Endothelial cell (in vitro differentiated cells): ENCODE measurements at places on chromosomes 5 and 9.

DNA sequence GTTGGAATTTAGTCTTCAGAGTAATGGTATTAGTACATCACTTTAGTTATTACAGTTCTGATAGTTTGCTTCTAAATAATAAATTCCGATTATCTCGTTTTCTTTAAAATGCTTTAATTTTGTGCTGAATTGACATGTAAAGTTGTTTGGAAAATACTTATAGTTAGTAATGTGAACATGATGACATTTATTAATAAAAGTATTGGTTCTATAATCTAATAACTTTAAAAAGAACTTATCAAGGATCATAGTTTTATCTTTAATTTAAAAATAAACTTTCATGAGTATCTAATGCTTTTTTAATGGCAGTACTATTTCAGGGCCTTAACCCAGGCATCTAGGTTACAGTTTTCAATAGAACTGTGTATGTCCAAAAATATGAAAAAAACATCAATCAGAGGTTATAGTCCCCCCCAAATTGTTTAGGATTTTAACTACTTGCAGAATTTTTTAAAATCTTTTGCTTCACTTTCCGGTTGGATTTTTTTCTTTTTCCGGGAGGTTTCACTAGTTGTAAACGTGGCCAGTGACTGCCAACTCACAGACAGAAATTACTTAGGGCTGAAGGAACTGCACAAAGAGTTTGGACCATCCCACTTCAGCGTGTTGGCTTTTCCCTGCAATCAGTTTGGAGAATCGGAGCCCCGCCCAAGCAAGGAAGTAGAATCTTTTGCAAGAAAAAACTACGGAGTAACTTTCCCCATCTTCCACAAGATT is 680 bp downstream of the GPX8 start:
- peak; percentile 44 for DNase-seq

- DNase-seq, result no peak
Observed at GRCh38 chr5:149792540-149793255, 62.6 kb downstream of the PPARGC1B start.

- DNase-seq, result no peak
Observed at GRCh38 chr5:135669416-135669815, 90.6 kb upstream of the CXCL14 start.

- DNase-seq, result no peak
Observed at GRCh38 chr5:50463047-50463446, 22.0 kb upstream of the EMB start.

DNA sequence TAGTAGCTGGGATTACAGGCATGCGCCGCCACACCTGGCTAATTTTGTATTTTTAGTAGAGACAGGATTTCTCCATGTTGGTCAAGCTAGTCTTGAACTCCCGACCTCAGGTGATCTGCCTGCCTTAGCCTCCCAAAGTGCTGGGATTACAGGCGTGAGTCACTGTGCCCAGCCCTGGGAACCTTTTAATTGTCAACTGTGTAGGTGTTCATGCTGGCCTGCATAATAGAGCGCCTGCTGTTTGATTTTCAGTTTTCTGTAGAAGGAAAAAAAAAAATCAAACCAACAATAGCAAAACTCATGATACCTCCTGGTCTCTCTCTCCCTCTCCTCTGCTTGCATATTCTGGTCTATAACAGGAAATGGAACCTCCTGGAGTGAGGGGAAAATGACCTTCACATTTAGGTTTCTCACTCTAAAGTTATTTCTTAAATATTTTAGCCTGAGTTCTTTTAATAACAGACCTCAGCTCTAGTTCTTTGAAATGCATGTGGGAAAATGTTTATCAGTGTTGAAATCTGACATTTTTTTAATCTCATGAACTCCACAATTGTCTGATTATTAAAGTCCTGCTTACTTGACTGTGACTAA is 51.7 kb downstream of the EXOSC2 start:
- DNase-seq, result no peak

DNA sequence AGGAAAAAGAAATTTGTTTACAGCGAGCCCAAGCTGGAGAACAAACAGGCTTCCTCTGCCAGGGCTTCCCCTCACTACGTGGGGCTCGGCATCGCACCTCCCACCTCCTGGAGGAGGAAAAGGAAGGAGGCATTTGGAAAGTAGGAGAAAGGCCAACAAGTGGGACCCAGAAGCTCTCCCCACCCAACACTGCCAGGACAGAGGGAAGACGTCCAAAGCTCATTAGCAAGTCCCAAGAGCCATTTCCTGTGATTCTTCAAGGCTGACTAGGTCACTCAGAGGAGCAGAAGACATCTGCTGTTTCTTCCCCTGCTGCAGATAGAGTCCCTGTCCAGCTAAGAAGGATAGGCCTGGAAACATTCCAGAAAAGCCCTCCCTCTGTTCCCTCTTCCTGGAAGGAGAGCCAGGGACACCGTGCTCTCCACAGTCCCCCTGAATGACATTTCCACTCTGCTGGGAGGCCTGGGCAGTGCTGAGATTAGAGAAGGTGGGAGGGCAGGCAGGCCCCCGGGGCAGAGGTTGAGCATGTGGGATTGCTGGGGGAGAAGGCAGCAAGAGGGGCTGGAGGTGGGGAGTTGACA is 57.0 kb upstream of the NEURL1B start:
- no peak for DNase-seq

DNA sequence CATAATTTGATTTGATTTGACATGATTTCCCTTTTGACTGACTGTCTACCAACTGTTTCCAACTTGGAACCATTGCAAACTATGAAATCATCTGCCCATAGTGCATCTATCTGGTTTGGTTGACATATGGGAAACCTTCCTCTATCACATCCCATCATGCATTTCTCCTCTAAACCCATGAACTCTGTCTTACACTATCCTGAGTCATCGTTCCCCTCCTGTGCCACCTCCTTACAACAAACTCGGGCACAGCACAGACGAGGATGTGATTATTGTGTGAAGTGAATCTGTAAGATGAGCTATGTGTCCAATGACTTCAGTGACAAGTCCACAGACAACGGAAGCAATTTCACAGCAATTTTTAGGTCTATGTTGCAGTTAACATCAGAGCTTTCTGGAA is 126.1 kb downstream of the NPR3 start:
- no peak for DNase-seq

DNA sequence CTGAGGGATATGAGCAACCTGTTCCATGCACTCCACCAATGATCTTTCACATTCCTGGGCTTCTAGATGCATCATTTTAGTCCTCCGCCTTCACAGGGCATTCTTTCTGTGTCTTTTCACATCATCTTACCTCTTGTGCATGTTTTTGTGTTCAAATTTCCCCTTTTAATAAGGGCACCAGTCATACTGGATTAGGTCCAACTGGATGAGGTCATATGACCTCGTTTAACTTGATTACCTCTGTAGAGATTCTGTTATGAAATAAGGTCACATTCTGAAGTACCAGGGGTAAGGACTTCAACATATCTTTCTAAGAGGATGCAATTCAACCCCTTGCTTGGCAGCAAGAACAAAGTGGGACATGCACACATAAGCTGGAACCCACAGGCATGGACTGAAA is 335.3 kb upstream of the TLE4 start:
- DNase-seq, result no peak

- DNase-seq, result no peak
Observed at GRCh38 chr9:121138973-121139372, 62.7 kb downstream of the RAB14 start.
